ENCODE measurements at places on chromosomes 2 and 18.

DNA sequence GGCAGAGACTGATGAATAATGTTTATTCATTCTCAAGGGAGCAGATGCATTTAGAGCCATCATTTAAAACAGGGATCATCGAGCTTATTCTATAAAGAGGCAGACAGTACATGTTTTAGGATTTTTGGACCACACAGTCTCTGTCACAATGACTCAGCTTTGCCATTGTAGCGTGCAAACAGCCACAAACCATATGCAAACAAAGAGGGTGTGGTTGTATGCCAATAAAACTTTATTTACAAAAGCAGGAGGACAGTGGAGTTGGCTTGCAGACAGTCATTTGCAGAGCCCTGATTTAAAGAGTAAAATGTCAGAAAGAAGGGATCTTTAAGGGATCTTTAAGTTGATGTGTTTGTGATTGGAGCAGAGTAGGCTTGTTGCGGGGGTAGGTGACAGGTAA is 51.5 kb downstream of the SMIM21 start:
- DNase-seq: no peak

DNA sequence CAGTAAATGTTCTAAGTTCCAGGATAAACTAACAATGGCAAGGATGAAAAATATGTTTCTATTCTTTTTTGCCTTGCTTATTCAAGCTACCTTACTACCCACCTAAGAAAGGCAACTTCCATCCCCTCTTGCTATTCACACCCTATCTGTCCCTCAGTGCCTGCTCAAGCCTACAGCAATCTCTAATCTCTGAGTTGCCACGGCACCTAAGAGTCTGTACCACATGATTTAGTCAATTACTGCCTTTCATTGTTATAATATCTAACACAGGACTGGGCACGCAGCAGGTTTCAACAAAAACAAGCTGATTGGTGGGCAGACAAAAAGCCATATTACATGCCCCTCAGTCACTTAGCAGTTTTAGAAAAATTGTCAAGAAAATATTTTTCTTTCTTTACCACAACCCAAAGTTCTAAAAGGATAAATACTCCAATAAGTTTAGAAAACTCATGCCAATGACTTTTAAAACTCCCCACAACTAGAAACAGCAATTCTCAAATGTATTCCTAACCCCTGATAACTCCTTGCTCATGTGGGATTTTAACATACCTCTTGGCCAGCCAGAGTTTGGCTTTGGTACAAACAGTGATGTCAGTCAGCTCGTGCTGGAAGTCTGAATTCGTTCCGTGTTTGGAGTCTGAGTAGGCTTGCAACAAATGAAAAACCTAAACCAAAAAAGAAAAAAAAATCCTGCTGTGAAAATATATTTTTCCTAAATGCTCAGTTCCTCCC is 117.3 kb upstream of the ZFP36L2 start:
- DNase-seq: no peak

DNA sequence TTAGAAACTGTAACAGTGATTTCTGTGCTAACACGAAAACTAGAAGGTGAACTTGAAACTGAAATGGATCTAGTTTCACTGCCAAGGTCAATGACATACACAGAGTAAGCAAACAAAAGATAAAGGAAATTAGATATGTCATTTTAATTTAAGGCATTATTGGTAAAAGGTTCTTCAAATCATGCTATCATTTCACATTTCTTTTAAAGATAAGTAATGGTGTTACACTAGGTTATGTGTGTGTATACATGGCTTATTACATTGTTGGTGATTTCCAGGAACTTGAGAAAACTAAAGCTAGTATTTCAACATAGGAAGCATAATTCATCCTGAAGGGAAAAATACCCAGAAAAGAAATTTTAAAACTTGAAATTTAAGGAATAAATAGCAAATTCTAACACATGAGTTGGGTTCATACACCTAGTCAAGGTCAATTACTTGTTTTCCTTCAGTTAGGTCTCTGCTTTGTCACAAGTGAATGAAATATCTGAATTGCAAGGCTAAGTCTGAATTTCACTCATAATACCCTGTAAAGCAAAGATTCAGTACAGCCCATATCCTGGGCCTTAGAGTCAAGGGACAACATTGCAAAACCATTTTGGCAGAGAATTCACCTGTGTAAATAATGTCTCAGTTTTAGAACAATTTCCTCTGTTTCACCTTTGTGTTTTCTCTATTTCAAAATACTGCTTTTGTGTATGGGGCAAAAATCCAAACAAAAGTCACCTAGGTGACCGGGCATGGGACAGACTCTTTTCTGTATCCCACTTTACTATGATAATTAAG is 141.6 kb downstream of the SRBD1 start:
- DNase-seq: no peak

DNA sequence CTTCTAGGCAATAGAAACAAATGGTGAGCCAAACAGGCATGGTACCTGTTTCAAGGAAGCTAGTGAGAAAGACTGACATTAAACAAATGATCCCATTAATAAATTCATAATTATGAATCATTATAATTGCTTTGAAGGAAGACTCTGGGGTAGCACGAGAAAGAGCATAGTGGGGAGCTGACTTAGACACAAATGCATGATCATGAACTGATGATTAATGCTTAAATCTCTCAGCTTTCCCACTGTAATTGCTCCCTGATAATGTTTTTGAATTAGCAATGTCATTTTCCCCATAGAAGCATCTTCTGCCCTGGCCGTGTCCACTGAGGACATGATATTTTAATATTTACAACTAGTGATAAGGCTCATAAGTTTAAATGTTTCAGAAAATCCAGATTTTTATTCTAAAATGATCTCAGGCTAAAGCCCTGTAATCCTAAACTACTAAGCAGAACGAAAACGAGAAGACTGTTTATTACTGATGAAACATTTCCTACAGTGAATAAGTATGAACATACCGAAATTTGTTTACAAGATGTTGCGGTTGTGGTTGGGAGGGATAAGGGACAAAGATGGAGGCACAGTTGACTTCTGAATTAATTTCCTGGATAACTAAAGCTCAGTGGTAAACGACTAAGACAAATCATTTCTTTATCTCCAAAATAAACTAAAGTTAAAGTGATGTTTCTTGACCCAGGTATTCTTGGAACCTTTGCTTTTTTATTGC is 47.3 kb upstream of the TACR1 start:
- DNase-seq: no peak

DNA sequence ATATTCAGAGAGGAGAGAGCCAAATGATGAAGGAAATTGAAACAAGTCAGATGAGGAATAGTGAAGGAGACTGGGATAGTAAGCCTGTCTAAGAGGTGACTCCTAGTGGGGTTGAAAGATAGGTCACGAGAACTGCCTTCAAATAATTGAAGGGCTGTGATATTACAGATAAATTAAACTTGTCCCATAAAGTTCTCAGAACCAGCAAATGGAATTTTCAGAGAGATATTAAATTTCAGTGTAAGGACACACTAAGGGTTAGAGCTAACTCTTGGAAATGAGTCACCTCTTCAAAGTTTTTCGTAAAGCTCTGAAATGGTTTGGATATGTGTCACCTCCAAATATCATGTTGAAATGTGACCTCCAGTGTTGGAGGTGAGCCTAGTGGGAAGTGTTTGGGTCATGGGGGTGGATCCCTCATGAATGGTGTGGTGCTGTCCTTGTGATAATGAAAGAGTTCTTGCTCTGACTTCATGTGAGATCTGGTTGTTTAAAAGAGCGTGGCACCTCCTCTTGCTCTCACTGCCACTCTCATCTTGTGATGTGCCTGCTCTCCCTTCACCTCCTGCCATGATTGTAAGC is 87.3 kb downstream of the BABAM2 start:
- no peak for DNase-seq

- no peak for DNase-seq
Observed at GRCh38 chr18:25517881-25518715, 166.1 kb upstream of the ZNF521 start.

DNA sequence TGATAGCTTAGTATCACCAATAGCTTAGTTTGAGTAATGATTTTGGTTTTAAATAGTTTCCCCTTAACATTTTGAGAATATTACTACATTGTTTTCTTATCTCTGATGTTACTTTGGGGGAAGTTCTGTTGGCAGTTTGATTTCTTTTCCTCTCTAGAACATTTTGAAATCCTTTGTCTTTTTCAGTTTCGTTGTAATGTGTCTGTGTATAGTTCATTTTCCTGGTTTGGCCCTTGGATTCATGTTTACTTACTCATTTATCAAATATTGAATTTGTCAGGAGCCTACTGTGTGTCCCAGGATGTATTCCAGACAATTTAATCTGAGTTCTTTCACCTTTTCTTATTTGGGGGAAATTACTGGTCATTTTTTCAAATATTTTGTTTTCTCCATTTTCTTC is 16.7 kb downstream of the ANKRD12 start:
- DNase-seq: no peak

DNA sequence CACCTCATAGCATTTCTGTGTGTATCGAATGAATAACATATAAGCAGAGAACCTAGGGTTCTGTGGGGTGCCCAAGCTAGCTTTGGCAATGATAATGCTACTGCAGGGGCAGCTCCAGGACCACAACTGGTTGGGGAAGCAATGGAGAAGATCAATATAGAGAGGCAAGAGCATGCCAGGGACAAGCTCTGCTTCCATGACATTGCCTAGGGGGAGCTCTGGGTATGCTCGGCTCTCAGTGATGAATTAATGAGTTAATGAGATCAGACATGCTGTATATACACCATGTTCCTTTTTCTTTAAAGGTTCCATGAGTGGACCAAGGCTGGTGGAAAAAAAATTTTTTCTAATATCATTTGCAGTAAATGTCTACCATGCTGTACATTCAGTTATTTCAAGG is 618.4 kb downstream of the BCL11A start:
- no peak for DNase-seq

DNA sequence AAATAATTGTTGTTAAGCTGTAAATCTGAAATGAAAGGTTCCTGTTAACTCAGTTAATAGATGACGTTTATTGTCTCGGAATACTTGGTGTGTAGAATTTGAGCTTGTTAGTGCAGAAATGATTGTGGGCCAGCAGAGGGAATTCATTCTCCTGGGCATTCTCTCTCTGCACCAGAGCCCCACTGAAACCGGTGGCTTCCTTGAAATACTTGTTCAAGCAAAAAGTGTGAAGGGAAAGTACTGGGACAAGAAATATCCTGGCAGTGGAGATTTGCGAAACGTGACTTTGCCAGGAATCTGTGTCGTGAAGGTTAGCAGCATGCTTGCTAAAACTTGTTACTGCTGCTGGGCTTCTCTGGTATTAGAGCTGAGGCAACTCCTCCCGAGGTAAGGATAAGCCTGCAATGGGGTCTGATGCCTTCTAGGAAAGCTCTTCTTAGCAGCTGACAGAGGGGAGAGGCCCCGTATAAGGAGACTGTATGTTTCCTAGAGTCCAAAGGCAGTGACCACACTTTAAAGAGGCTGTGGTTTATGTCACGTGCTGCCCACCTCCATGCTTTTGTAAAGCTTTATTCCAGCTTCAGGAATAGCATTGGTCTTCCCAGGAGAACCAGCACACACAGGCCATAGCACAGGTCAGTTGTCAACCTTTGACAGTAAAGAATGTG is 2.0 kb downstream of the ITGA6 start:
- DNase-seq: peak; percentile 60

- peak; percentile 69 for DNase-seq
Observed at GRCh38 chr2:232505856-232506255, 14.3 kb upstream of the PRSS56 start.

GRCh38 chr2:44821500-44821899 is 120.0 kb upstream of the SIX3 start:
- DNase-seq: peak; percentile 54

GRCh38 chr2:196459539-196459938 is 180.0 kb upstream of the CCDC150 start:
- DNase-seq: no peak

DNA sequence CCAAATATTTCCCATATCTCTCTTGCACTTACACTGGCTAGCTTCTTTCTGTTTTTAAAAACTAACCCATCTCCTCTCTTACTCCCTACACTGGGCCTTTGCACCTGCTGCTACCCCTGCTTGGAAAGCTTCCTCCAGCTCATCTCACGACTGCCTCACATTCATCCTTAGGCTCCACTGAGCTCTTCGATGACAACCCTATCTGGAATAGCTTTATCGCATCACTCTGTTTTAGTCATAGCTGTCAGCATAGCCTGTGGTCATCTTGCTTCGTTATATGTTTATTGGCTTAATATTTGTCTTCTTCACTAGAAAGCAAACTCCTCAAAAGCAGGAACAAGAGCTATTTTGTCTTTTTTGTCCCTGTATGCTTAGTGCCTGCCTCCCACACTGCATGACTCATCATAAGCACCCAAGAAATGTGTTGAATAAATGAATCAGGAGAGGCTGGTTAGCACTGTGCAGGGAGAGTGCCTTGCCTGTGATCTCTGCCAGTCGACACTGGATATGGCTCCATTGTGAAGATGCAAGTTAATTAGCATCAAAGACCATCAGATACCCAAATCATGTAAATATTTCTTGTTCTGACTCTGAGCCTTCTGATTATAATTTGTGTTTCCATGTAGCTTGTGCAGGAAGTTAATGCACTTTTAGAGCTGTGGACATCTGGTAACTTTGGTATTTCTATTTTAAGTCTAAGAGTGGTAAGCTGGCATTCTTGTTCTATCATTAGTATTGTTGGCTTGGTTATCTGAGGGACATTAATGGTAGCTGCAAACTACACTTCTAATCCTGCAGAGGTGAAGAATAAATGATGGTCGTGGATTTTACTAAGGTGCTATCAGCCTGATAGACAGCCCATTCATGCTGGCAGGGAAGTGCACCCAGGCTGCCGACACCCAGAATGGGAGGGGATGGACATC is 10.3 kb upstream of the DYTN start:
- DNase-seq: no peak

DNA sequence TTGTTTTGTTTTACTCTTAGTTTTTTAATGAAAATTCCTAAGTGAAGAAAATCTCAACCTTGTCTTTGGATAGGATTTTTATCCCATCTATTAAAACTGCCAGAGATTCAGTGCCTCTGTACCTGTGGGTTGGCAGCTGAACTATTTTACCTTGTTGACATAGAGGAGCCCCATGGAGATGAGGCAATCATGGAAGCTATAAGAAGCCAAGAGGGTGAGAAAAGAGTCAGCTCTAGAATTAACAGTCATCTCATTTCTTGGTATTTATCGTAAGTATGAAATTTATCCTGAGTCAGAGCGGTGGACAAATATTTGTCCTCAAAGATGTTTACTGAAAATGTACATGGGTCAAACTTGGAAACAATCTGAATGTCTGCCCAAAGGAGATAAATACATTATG is 35.8 kb upstream of the PGAP1 start:
- no peak for DNase-seq

DNA sequence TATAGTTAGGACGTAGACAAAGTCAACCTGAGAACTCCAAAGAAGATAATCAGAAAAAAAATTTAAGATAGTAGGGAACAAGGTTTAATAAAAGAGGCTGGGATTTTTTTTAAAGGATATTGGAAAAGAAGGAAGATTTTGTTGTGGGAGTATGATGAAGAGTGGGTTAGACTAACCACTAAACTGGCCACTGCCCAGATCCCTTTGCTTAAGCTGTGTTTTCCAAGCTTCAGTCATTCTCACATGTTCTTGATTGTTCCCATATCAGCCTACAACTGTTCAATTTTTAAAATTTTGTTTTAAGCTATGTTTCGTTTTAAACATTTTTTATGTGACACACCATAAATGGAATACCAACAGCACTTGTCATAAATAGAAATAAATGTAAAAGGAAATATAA is 284.5 kb upstream of the MMADHC start:
- DNase-seq: no peak
